Activated CD8-positive, alpha-beta T cell treated with anti-CD3 and anti-CD28 coated beads for 36 hours (primary cell): ENCODE measurements at places on chromosomes 1 and 21.

- no peak for DNase-seq
Observed at GRCh38 chr1:17561561-17561985, 22.1 kb downstream of the ARHGEF10L start.

- DNase-seq, result no peak
Observed at GRCh38 chr1:224719716-224720115, 103.6 kb downstream of the CNIH3 start.

DNA sequence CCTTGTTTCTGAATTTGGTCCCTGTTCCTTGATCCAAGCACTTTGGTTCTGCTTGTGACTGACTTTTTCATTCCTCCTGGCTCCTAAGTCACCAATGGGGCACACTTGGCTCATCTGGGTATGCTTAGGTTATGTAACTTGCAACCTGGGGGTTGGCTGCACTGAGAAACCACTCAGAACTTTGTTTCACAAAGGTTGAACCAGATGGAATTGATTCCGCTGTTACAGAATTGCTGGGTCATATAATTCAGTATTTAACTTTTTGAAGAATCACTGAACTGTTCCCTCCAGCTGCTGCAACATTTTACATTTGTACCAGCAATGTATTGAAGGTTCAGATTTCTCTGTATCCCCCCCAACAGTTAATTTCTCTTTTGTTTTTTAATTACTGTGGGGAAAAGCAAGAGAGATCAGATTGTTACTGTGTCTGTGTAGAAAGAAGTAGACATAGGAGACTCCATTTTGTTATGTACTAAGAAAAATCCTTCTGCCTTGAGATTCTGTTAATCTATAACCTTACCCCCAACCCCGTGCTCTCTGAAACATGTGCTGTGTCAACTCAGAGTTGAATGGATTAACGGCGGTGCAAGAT lies 9.6 kb upstream of the NVL start:
- no peak for DNase-seq

DNA sequence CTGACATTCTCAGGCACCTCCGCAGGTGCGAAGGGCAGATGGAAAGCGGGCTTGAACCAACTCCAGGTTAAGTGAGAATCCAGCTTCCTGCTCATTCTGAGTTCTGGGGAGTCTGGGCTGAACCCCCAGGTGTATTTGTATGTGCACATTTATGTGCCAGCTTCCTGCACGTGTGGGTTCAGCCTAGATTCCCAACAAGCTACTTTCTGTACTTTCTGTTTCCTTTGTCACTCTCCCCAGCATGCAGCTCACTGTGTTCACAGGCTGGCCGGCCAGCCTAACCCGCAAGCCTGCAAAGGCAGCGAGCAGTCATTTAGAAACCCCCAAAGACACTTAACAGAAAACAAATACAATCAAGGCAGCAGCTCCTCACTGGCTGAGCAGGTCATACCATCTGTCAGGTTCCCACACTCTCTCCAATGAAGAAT lies 1.3 kb upstream of the IL19 start:
- peak; percentile 88 for DNase-seq

DNA sequence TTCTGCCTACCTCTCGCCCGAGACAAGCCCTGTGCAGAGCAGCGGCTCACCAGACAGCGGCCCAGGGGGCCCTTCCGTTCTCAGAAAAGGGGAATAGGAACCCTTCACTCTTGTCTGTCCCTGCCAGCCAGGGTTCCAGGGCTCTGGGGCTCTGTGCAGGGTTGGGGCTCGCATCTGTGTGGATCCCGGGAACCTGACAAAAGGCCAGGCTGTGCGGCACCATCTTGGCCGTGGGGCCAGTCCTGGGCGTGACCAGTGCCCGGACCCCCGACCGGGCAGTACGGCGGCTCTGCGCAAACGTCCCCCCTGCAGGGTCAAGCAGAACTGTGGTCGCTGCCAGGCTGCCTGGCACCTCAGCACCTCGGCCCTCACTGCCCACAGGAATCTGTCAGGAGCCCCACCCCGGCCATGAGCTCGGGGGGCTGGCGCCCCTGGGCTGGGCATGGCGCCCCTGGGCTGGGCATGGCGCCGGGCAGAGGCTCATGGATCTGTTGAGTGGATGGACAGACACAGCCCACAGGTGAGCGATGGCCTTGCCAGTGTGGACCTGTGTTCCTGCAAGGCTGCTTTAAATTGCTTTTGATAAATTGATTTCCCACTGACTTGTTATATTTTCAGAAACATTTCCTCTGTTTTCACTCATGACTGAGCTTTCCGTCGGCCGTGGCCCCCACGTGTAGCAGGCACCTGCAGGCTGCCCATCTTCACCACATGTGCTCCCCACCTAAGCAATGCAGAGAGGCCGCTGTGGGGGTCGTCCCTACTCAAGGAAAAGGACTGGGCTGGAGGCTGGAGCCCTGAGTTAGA lies 59.0 kb downstream of the SLX9 start:
- no peak for DNase-seq

- DNase-seq, result no peak
Observed at GRCh38 chr1:35646043-35646442, 4.7 kb upstream of the PSMB2 start.

DNA sequence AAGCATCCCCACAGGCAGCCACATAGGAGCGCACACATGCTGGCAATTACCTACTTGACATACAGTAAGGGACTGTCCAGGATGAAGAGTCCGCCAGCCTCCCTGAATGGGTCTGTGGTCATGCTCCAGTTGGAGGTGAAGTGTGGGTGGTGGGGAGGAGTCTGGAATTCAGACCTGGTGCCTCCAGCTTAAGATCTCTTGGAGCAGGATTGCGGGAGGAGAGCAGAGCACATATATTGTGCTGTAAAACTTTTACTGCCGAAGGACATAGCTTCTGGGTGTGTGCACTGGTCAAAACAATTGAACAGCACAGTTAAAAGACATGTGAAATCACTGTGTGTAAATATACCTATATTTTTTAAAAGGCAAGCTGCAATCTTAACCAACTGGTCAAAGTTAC lies 17.9 kb downstream of the STK40 start:
- DNase-seq, result no peak

DNA sequence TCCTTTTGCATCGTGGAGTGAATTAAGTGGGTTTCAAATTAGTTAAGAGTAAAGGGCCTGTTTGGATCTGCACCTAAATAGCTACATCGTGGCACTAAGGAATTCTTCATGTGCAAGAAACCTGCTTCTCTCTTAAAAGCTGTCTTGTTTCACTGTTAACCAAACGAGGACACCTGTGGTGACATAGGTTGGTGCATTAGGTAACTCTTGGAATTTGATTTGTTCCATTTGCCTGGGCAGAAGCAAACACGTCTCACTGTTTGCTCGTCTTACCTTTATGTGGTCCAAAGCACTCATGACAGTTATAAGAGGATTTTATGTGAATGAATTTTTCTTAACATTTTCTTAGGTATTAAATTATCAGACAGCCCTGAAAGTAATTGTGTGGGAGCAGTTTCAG lies 60.9 kb downstream of the PRDM2 start:
- no peak for DNase-seq

DNA sequence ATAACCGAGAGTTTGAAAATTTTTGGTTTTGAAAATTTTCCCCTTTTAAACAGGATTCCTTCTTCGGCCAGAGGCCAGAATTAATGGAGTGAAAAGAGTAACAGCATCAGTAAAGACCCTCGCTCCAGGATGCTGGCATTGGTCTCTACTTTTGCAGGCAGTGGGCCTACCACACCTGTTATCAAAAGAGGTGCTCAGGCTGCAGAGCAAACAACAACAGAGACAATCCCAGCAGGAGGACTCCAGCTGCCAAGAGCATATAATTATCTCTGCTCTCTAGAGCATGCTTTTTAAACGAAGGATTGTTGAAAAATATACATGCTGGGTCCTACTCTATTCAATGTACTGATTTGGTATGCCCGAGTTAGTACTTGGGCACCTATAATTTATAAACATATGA lies 1048.5 kb downstream of the PLA2G4A start:
- DNase-seq, result no peak

GRCh38 chr1:61362351-61362750 lies 280.0 kb downstream of the NFIA start:
- no peak for DNase-seq
